Astrocyte (in vitro differentiated cells and primary cell): ENCODE measurements at places on chromosomes 13 and 19. TPM values are rescaled to one million over a fixed set of nuclear protein-coding genes. Genes with fewer than 3 reads are reported as not detected.
A peak's percentile ranks its signal among the peaks of the same experiment; 100 is the strongest.

- H3K27ac ChIP-seq: no peak overlapping the region
- DNase-seq: no peak
- peaks cover 6% of the 10 kb centered on the region for H3K4me1 ChIP-seq
- H3K4me3 ChIP-seq: no peak overlapping the region
- no peaks in the 10 kb centered on the region for H3K27me3 ChIP-seq
Observed at GRCh38 chr13:26257049-26257448, 3.1 kb downstream of the CDK8 start.

DNA sequence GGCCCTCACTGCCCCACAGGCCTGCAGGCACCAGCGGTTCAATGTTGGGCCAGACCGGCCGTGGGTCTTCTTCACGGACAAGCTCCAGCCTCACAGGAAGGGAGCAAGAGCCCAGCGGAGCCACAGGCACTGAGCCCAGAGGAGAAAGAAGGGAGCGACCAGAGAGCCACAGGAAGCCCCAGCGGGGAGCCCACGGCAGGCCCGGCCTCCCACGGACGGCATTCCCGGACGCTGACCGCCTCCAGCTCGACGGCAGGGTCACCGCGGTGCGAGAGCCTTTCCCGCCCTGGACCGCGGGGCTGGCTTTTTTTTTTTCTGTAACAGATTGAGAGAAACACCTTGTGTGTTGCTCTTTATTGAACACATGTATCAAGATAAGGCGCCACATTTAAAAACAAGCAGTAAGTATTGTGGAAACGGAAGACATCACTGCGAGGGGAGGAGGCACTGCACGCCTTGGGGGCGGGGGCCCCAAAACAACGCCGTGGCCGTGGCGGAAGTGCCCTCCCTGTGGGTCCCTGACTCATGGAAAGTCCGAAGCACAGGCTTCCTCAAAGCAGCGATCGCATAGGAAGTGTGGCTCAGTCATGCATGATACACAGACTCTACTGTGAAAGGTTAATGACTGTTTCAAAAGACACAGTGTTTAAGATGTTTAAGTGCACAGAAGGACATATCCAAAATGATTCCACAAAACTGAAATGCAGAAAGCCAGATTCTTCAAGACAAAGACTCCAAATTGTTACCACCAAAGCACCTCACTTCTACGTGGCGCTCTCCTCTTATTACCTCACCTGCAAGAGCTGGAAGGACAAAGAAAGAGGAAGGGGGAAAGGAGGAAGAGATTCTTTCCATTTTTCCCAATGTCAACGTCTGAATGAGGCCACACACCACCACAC is 3.5 kb downstream of the RASA3 start:
- H3K27ac ChIP-seq: peak overlapping the region; percentile 98
- peak overlapping the region; percentile 99 for H3K4me3 ChIP-seq
- DNase-seq: peak; percentile 95
- H3K36me3 ChIP-seq: no peaks in the 10 kb centered on the region
- H3K4me1 ChIP-seq: peaks cover 57% of the 10 kb centered on the region

- peak overlapping the region; percentile 90 for H3K27ac ChIP-seq
- peak; percentile 60 for DNase-seq
- peaks cover 12% of the 10 kb centered on the region for H3K36me3 ChIP-seq
- no peak overlapping the region for H3K4me3 ChIP-seq
- H3K27me3 ChIP-seq: no peaks in the 10 kb centered on the region
Observed at GRCh38 chr19:19490214-19490968, 25.0 kb downstream of the TSSK6 start.

GRCh38 chr19:49335071-49335783 is at the start of gene CD37:
TSS of gene CD37 (plus strand) at chr19:49335406. CDS start at chr19:49335541, 135 bp downstream.
- no peak within 1 kb of the TSS for H3K27ac ChIP-seq
- no peak within 1 kb of the TSS for H3K4me3 ChIP-seq
- no peaks in the 10 kb centered on the region for H3K36me3 ChIP-seq
- H3K4me1 ChIP-seq: peaks cover 6% of the 10 kb centered on the region
- H3K27me3 ChIP-seq: no peaks in the 10 kb centered on the region
- no peak for DNase-seq

KCNRG gene
- 0.41 and 0.61 TPM in 2 replicates for total RNA-seq

GRCh38 chr13:93220073-93220472 is 6.5 kb upstream of the GPC6 start:
- no peak for DNase-seq
- no peaks in the 10 kb centered on the region for H3K27me3 ChIP-seq
- H3K36me3 ChIP-seq: no peaks in the 10 kb centered on the region
- H3K27ac ChIP-seq: no peak overlapping the region
- peaks cover 8% of the 10 kb centered on the region for H3K4me1 ChIP-seq

- no peaks in the 10 kb centered on the region for H3K27me3 ChIP-seq
- H3K4me3 ChIP-seq: no peak overlapping the region
- no peak for DNase-seq
- no peaks in the 10 kb centered on the region for H3K36me3 ChIP-seq
- no peak overlapping the region for H3K27ac ChIP-seq
- no peaks in the 10 kb centered on the region for H3K4me1 ChIP-seq
Observed at GRCh38 chr13:33033051-33033812, 17.0 kb downstream of the KL start.

AZU1 gene
- 1.00 and 1.4 TPM in 2 replicates for total RNA-seq
